Adipocyte (in vitro differentiated cells): ENCODE measurements at places on chromosomes 12 and 14.

GRCh38 chr14:105503935-105504692 lies 13.1 kb downstream of the TEDC1 start:
- DNase-seq: no peak

DNA sequence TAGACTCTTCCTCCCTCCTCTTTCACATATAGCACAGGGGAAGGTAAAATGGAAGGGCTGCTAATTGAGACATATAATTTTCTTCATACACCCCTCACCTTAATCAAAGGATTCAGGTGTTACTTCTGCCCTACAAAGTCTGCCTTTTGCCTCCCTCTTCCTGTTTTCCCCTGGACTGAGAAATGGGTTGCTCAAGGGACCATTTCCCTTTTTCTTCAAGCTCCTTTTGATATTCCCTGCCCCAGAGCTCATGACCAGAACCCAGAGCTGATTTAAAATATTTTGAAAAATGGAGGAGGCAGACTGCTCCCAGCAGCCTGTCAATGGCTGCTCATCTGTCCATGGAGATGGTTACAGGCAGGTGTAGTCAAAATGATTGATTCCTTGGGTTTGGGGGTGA lies 6.3 kb upstream of the PIP4K2C start:
- DNase-seq: no peak

DNA sequence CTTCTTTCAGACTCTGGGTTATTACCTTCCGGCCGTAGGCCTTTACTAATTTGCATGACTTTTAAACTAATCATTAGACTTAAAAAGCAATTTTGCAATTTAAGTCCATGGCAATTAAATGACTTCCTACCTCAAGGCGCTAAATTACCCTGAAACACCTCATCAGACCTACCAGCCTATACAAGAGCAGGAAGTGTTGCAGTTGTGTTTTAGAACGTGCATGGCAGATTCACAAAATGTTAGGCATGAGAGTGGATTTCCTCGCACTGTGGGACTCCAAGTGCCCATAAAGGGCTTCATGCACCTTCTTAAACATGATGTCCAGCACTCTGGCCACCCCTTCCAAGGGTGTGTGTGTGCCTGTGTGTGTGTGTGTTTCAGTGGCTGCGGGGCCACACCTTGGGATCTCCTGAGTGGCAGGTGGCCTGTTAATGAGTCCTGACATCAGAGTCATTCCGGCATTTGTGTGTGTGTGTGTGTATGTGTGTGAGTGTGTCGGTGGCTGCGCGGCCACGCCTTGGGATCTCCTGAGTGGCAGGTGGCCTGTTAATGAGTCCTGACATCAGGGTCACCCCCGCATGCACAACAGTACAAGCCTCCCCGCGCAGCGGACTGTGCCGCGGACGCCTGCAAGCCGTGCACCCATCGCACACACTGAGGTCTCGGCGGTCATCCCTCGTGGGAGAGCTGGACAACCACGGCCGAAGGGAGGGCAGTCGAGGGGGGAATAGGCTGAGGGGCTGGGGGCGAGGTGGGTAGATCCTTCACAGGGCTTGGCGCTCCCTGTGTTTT lies 900 bp downstream of the C2CD5 start:
- peak; percentile 52 for DNase-seq

DNA sequence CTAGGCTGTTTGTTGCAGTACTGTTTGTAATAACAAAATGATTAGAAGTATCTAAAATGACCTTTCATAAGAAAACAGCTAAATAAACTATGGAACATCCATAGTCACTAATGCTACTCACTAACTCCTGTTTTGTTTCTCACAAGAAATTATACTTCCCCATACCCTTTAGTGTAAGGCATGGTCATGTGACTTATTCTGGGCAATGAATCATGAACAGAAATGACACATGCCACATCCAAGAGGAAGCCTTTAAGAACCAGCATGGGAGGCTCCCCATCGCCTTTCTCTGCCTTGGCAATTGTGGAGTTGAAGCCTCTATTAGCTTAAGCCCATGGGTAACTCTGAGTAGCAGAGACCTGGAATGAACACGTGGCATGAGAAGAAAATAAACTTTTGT lies 49.3 kb downstream of the KSR2 start:
- no peak for DNase-seq

- no peak for DNase-seq
These were observed 156.8 kb downstream of the ERC1 start for GRCh38 chr12:1147821-1148220.

DNA sequence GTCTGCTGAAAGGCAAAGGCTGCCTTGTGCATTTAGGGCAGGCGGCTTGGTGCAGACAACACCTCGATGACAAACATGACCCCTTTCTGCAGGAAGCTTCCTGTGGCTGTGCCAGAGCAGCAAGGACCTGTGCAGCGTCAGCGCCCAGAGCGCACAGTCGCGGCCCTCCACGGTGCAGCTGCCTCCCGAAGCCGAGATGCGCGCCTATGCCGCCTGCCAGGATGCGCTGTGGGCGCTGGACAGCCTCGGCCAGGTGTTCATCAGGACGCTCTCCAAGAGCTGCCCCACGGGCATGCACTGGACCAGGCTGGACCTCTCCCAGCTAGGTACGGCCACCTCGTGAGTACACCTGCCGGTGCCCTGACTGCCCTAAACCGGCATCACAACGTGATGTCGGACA lies 57.3 kb downstream of the ANKRD9 start:
- DNase-seq: no peak

DNA sequence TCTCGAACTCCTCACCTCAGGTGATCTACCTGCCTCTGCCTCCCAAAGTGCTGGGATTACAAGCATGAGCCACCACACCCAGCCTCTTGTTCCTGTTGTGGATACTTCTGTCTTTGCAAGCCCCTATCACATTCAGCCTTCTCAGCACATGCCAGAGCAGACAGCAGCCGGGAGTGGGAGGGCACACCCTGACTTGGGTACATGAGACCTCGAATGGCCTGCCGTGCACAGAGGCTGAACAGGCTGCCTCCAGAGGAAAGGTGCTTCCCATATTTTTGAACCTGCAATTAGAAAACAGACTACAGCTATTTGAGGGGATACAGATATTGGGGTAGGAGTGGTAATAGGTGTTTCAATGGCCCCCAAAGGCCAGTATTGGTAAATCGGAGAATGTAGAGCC lies 307.3 kb upstream of the DIO3 start:
- DNase-seq: no peak

- no peak for DNase-seq
These were observed 260.4 kb downstream of the DPF3 start for GRCh38 chr14:72633551-72633950.

DNA sequence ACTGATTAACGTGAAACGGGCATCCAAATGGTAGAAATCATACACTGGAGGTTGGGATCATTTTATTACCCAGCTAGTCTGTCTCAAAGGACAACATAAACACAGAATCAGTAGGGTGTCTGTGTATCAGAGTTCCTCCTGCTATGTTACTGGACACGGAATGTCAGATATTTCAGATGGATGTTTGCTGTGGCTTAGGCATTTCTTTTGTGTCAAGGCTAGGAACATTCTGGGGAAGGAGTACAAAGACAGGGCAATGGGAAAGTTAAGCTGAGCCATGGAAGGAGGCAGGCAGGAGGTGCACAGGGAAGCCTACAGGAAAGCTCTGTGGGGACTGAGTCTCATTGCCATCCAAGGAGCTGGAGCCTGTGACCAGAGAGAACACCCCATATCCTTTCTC lies 254.6 kb downstream of the C12orf75 start:
- DNase-seq: no peak

DNA sequence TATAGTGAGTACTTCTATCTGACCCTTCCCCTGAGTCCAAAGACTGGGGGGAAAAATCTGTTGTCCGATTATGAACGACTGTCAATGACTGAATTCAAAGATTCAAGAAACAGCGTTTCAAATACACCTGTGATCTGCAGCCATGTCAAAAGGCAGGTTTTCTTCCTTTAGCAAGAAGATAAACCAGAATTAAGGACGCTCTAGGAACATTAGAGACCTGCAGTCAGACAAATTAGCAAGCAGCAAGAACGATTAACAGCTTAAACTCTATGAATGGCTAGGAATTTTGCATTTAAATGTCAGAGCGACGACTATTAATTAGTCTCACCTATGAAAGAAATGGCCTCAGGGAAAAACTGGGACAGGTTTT lies 2.1 kb downstream of the DUSP6 start:
- DNase-seq: no peak

DNA sequence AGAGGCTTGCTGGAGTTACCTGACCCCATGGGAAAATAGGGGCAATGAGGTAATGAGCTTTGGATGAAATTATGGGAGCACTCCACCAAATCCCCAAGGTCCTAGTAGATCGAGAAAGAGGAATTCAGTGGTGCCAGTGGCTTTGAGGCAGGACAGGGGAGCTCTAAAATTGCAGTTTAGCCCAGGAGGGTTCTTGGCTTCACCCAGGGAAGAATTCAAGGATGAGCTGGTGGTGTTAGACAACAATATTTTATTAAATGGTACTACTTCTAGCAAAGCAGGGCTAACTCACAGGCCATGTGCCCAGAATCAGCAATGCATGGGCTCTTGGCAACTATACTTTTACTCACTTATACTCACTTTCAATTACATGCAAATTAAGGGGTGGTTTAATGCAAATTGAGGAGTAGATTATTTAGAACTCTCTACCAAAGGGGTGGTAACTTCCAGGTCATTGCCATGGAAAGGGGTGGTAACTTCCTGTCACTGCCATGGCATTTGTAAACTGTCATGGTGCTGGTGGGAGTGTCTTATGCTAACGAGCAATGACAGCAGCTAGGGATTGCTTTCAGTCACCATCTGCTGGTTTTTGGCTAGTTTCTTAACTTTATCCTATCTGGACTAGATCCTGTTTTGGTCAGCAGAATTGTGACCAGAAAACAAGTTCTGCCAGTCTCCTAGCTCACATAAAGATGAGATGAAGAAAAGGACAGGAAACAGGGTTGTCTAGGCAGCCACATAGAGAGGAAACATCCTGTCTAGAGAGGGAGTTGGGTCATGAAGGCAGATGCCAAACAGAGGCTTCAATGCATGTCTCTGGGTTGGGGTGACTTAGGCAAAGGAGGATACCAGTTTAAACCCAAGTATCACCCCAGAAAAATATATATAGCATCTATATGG lies 64.7 kb downstream of the ZNF641 start:
- no peak for DNase-seq

GRCh38 chr12:6828781-6829535 lies 751 bp downstream of the P3H3 start:
- DNase-seq: peak; percentile 75

DNA sequence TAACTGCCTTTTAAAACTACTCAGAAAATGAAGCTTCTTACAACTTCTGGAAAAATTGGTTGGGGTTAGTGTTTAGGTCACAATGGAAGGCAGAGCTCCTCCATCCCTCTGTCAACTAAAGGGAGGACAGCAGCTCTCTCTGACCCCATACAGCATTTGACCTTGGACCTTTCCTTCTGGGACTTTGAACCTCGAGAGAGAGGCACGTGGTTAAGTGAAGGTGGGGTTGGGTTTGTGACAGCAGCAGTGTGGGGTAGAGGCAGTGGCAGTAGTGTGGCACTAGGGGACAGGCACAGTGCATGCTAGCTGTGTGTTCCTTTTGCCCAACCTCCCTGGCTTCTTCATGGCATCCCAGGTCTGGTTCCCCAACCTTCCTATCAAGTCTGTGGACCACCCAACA lies 9.4 kb upstream of the C12orf75 start:
- DNase-seq: no peak

DNA sequence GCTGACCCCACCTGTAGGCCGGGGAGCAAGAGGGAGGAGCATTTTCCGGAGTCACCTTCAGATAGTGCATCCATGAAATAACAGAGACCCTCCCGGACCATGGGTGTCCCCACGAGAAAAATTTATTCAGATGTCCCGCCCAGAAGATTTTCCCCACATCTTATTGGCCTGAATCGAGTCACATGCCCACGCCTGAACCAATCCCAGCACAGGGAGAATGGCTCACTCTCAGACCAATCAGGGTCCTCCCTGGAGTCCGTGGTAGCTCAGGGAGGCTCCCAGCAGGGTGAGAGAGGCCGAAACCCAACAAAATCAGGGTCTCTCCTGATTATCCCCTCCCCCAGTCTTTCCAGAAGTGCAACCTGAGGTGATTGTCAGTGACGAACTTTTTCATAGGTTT lies 16.4 kb upstream of the NCOR2 start:
- no peak for DNase-seq
